ENCODE measurements at places on chromosomes 16 and 17.

- DNase-seq, result no peak
Measured at GRCh38 chr16:46648656-46649055, 27.5 kb upstream of the SHCBP1 start.

GRCh38 chr16:84842516-84843148 lies 22.8 kb downstream of the CRISPLD2 start:
- DNase-seq, result no peak

DNA sequence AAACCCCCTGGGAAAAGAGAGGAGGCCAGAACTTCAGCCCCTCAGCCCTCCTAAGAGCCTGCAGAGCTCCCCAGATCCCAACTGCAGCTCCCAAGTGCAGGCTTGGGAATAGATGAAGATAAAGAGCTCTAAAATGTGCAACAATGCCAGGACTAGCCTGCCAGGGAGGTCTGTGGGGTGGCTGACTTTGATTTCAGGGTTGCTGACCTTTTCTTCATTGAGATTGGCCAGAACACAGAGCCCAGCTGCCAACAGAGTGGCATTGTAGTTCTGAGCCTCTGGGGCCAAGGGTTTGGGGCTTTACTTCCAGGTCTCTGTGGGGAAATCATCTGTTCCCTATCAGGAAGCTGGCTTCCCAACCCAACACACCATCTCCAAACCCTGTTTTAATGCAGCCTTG lies 120.6 kb downstream of the COPRS start:
- no peak for DNase-seq

GRCh38 chr17:14672830-14673229 lies 371.9 kb downstream of the HS3ST3B1 start:
- no peak for DNase-seq

DNA sequence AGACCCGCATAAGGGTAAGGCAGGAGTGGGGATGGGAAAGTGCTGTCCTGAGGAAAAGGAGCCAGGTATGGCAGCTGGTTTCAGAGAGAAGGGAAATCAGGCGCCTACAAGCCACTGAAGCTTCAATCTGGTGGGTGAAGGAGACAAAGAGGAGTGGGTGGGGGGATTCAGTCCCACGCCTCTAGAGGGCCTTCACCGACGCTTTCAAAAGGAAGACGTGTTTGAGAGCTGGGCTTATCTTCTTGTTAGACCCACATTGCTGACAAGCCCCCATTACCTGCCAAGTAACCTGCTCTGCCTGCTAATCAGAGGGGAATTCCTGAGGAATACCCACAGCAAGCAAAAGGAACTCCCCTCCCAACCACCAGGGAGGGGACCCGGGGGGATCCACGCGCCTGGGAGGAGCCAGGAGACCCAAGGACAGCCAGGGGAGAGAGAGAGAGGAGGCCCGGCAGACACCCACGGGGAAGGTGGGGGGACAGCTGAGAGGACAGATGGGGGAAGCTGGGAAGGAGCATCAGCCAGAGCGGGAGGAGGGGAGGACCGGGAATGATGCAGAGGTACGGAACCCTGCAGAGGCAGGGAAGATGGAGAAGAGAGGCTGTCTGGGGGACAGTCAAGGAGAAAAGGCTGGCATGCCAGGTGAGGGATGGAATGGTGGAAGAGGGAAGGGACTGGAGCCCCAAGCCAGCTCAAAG lies 1.0 kb downstream of the MTMR4 start:
- no peak for DNase-seq

DNA sequence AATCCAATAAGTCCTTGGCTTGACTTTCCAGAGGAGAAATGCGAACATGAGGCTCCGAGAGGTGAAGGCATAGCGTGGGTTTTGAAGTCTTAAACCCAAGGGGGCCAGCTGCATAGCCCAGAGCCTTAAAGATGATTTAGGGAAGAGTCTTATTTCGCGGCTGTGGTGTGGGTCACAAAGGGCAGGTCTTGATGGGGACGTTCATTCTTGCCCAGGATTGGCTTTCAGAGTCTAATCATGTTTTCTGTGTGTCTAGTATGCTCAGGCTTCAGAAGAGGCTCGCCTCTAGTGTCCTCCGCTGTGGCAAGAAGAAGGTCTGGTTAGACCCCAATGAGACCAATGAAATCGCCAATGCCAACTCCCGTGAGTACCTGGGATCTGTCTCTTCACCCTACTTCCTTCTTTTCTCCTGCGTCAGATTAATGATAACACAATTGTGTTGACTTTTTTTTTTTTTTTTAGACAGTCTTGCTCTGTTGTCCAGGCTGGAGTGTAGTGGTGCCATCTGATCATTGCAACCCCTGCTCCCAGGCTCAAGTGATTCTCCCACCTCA lies 951 bp downstream of the RPL19 start:
- no peak for DNase-seq

DNA sequence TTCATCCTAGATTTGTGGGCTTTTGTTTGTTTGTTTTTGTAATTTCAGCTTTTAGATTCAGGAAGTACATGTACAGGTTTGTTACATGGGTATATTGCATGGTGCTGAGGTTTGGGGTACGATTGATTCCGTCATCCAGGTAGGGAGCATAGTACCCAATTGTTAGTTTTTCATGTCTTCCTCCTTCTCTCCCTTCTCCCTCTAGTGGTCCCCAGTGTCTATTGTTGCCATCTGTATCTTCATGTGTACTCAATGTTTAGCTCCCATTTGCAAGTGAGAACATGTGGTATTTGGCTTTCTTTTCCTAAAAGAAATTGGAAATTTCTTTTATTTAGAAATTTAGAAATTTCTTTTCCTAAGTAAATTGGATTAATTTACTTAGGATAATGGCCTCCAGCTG lies 37.1 kb upstream of the BCAS3 start:
- no peak for DNase-seq

DNA sequence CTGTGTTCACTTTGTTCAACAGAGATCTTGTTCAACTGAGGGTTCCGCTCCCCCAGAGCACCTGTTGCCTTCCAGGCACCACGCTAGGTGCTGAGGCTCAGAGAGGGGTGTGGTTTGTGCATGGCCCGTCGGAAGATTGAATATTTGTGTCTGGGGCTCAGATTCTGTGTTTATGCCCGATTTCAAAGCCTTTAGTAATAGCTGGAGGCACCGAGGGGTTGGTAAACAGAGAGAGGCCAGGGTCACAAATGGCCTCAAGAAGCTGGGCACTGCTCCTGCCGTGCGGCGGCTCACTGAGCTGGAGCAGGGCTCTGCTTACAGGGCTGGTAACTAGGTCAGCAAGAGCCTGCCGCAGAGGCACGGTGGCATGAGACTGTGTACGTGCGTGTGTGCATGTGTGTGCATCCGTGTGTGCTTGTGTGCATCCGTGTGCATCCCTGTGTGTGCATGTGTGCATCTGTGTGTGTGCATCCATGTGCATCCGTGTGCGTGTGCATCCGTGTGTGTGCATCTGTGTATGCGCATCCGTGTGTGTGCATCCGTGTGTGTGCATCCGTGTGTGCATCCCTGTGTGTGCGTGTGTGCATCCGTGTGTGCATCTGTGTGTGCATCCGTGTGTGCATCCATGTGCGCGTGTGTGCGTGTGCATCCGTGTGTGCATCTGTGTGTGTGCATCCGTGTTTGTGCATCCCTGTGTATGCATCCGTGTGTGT lies 5.4 kb downstream of the ITGAE start:
- peak; percentile 53 for DNase-seq

- no peak for DNase-seq
Measured at GRCh38 chr16:79856581-79856980, 256.0 kb upstream of the MAF start.

GRCh38 chr17:46876926-46877325 lies 25.5 kb downstream of the WNT9B start:
- DNase-seq, result peak; percentile 39

DNA sequence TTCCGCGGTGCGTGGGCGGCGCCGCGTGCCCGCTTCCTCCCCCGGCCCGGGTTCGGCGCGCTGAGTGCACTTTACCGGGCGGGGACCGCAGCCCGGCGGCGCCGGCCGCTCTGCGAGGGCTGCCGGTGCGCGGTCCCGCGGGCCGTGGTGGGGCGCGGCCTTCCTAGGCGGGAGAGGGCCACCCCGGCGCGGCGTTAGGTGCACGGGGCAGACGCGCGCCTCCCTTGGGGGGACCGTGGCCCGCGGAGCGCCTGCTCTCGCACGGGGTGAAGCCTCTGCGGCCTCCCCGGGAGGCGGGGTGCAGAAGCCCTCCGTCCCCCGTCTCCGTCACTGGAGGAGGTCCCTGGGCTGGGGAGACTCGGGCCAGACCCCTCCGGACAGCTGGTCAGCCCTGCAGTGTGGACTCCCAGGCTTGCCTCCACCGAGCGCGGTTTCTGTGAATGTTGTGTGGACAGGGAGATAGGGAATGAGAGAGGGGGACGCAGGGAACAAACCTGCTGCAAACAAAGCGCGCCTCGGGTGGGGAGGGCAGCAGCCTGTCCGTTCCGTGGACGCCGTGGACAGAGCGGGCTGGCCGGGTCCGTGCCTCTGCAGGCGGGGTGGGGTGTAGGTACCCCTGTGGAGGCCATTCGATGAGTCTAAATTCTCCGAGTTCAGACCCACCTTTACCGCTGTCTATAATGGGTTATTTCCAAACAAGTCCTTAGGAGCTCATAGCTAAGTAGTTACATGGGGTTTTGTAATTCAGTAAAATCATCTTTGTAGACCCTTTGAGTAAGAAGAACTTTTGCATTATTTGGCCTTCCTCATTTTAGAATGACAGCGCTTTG lies 721 bp downstream of the TBCD start:
- DNase-seq, result peak; percentile 63

GRCh38 chr16:19108409-19109287 lies 5.1 kb upstream of the ITPRIPL2 start:
- DNase-seq, result no peak

DNA sequence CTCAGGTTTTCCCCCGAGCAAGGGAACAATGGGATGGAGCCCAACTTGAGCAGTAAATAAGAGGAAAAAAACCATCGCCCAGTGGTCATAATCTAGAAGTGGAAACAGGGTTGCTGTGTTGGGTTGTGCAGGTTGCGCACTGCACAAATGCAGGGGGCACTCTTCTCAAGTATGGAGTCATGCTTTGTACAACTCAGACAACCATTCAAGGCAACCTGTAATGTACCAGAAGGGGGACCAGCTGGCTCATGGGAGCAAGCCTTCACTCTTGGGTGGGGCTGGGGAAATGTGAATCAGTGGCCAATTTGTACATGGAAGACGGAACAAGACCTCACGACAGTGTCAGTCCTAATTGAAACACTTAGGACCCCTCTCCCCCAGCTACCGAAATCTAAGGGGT lies 23.9 kb upstream of the LITAF start:
- no peak for DNase-seq

All from aorta (tissue), 5 donors.